Cerebellum (tissue), 4 donors: ENCODE measurements at places on chromosomes 7 and 10.
A peak's percentile ranks its signal among the peaks of the same experiment; 100 is the strongest.

- no peak for DNase-seq
Measured at GRCh38 chr7:80721883-80722615, 83.6 kb downstream of the CD36 start.

- DNase-seq: no peak
Measured at GRCh38 chr7:36286688-36287087, 103.0 kb upstream of the ANLN start.

DNA sequence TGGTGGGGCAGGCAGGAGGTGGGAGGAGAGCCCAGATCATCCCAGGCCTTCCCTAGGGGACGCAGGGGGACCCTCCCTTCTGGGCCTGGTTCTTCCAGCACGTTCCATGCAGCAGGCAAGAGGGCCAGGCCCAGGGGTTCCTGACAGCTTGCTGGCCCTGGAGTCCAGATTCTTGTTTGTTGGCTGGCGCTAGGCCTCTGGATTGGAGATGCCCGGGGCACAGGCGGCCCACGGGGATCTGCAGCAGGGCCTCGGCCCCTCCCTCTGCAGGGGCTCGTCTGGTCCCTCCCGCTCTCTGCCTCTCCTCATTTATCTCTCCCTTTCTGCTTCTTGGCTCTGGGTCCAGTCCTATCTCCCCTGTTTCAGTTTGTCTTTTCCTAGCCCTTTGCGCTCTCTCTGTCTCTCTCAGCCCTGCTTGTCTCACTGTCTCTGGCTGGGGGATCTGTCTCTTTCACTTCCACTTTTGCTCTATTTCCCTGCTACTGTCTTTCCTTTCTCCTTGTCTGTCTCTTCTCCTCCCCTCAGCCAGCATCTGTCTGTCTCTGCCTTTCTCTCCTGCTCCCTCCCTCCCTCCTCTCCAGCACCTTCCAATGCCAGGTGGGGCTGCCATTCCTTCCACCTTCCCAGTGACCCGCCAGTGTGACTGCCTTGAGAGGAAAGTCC, 1.1 kb upstream of the AQP1 start:
- no peak for DNase-seq

GRCh38 chr10:17790651-17791050, 18.5 kb upstream of the MRC1 start:
- no peak for DNase-seq

DNA sequence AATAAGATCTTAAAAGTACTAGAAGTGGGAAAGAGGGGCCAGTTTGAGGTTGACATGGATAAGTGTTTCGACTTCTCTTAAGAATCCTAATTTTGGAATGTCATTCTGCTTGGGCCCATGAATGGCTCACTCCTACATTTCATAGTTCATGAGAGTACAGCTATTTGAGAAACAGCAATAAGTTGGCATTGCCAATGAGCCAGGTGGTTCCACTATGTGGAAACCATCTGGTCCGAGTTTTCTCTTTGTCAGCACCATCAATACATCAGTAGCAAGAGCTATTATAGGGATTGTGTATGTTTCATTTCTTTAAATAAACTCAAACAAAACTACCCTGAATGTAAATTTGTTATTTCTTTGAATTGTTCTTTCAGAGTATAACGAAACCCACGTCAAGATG, 78.1 kb upstream of the NEBL start:
- DNase-seq: peak; percentile 80

DNA sequence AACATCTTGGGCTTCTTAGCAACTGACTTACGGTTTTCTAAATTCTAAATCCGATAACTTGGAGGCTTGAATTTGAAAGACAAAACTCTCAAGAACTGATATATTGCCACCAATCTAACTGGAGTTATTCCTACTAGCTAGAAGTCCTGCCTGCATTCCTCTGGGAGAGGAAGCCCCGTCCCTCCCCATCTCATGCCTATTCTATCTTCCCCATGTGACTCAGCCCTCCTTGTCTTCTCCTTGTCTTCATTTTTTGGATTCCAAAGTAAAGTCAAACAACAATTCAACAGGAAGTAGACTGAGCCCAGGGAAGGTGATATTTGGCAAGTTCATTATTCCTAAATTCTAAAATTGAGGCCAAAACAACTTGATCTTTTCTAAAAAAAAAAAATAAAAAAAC, 587.7 kb downstream of the KCNMA1 start:
- DNase-seq: no peak

DNA sequence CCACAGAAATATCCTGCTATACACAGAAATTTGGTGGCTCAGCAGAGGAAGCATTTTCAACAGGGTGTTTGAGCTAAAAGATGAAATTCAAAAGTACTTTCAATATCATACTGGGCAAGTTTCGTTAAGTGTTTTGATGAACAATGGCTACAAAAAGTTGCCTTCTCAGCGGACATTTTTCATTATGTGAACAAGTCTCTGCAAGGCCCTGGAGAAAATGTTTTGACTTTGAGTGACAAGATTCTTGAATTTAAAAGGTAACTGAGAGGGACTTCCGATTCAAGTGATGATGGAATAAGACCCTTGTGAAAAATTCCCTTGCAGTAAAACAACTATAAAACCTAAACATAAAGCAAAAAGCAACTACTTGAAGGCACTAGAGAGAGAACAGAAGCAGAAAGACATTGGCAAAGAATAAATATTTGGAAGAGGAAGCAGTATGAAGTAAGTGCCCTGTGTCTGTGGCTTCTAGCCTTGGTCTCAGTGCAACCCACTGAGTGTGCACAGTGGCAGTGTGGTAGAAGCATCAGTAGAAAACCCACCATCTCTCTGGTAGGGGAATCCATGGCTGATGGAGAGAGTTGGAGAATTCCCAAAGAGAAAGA, 62.5 kb upstream of the NAMPT start:
- DNase-seq: no peak

GRCh38 chr7:107613439-107613838, 33.4 kb downstream of the BCAP29 start:
- DNase-seq: no peak

DNA sequence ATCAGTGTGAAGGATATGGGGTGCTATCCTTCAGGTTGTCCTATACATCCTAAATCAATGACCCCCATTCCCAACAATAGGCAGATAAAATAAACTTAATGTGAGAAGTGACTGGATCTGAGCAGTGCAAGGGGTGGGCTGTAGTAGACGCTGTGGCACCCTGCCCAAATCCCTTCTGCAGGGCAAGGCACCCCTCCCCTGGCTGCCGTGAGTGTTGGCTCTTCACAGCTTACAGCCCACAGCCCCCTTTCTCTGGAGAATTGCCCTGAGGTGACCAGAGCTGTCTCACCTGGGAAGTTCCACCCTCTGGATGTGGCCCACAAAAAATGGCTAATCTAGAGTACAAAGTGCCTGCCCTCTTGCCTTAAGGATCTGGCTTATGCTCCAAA, 25.8 kb upstream of the PPIF start:
- DNase-seq: no peak

DNA sequence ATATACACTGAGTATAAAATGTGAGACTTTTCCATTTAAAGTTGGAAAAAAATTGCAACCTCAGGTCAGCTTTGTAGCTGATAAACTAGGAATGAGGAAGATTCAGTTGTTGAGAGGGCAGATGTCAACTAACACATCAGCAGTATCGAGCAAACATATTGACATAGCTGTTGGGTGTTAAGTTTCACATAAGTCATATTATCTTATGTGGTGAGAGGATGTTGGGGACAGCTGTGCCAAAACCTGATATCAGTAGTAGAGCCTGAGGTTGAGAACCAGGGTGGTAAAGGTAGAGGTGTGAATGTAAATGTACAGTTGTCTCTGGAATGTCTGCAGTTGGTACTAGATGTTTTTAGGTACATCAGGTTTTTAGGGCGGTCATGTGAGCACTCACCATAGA, 5.0 kb downstream of the ZRANB1 start:
- DNase-seq: no peak

DNA sequence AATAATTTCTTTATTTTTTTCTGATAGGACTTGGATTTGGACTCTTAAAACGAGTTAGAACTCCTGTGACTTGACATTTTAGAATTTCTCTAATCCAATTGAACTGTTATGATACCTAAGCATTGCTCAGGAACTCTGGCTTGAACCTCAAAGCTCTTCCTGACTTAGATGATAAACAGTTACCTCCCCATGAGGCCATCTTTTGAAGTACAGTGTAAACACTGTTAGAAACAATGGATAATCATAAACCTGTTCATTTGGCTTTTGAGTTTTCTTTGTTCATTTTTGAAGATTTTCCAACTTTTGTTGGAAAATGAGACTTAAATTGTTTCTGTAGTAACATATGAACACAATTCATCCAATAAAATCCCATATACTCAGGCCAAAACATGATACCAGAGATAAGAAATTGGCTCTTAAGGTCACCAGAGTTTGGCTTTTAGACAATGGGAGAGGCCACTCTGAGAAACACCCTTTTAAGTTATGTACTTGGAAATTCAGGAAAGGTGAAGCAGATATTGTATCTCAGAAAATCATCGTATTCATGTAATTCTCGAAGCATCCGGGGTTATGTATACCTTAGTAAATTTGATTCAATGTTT, 59.6 kb downstream of the RUNDC3B start:
- DNase-seq: no peak

- DNase-seq: no peak
Measured at GRCh38 chr7:45569290-45569685, 4.9 kb upstream of the ADCY1 start.

- no peak for DNase-seq
Measured at GRCh38 chr10:109022417-109023049, 900.8 kb downstream of the XPNPEP1 start.

GRCh38 chr7:19051767-19052375, 65.6 kb downstream of the TWIST1 start:
- DNase-seq: no peak

DNA sequence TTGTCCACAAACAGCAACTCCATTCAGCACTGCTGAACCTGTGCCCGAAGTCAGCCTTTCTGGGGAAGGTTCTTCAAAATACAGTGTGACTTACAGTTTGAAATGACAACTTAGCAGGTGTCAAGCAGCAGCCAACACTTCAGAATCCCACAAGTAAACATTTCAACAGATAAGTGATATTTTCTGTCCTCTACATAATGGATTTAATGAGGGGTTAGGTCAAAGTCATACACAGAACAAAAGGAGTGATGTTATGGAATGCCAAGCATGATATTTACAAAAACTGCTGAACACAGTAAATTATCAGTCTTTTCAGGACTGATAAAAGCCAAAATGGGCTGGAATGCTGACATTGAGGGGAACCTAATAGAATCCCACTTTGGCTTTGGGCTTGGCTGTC, 77.6 kb upstream of the JAZF1 start:
- DNase-seq: no peak
